ENCODE measurements at places on chromosomes 16 and 17.

DNA sequence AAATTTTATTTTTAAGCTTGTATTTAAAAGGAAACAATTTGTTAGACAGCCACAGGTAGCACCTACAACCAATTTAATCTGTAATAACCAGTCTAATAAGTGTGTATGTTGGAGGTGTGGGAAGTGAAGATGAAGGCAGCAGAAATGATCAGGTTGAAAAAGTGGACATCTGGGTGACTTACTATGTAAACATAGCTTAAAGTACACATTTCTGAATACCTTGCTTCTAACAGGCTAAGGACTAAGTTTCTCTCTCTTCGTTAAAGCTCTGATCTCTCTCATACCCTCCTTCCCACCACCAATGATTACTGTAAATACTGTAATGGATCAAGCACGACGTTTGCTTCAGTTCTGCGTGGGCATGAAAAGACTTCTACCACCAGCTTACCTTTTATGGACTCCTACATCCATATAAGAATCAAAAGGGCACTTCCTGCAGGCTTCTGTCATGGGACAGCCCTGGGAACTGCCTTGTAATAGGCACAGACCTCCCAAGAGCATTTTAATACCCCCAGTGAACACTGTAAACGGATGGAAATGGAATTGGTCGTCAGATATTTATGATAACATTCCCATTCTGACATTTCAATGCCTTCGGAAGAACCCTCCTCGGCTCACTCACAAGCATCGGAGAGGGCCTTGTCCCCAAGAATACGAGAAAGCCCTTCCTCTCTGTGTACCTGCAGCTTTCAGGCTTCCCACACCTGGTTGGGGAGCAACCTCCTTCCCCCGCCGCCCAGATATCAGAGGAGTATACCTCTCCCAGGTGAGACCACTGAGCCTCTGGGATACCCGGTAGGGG lies 700 bp downstream of the CCDC43 start:
- no peak for DNase-seq

- DNase-seq = no peak
Observed at GRCh38 chr17:68776451-68776850, 175.3 kb upstream of the FAM20A start.

- DNase-seq = no peak
Observed at GRCh38 chr17:74956093-74956492, 16.5 kb downstream of the HID1 start.

- no peak for DNase-seq
Observed at GRCh38 chr17:79735096-79735495, 4.4 kb downstream of the ENPP7 start.

DNA sequence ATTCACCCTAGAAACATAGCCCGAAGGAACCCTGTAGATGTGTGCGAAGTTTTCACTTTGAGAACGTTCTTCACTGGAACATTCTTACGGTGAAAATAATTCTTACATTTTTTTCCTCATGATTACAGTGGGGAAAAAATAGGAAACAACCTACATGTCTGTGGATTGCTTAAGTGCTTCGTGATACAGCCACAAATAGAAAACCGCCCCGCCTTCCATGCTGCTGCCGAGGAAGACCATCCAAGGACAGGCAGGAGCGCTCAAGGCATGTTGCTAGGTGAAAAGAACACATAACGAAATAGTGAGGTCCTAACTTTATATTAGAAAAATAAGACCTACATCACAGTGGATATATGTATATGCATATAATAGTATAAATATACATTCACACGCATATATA lies 78.8 kb downstream of the BMERB1 start:
- no peak for DNase-seq
